T-helper 22 cell (primary cell): ENCODE measurements at places on chromosomes 2 and 18.

- DNase-seq: no peak
These were observed 77.1 kb downstream of the HS1BP3 start for GRCh38 chr2:20573620-20574422.

DNA sequence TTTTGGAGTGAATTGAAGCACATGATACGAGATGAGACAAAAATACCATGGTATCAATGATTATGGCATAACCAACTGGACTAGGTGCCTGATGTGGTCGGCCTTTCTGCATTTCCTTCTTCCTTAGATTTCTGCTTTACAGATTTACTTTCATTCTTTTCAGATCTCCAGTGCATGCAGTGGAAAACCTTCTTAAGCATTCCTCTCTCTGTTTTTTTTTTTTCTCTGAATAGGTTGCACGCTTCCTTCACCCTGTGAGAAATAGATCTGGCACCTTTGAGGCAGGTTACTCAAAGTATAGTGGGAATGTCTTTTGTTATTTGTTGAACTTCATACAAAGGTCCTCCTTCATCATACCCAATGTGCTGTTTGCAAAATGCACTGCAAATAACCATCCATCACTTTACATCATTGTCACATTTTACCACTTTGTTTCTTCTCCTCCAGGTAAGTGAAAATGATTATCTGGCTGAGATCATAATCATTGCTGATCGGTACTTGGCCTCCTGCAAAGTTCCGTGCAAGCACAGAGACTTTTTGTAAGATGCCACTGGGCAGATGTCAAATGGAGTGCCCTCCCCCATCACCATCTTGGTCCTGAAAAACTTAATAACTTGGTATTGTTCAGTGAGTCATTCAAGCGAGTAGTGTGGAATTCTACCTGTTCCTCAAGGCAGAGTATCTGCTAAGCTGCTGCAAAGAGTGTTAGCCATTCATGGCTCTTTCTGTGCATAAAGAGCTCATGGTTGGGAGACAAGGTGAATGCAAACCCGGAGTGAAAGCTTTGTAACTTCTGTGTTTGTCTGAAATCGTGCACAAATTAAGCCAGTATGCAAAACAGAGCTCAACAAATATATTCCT lies 30.0 kb upstream of the KLHL14 start:
- no peak for DNase-seq

- no peak for DNase-seq
These were observed 86.6 kb downstream of the DTNB start for GRCh38 chr2:25586726-25587144.

- DNase-seq: no peak
These were observed 73.0 kb upstream of the ITGA6 start for GRCh38 chr2:172354347-172354746.

GRCh38 chr18:34911661-34912384 lies 129.4 kb upstream of the MAPRE2 start:
- no peak for DNase-seq

DNA sequence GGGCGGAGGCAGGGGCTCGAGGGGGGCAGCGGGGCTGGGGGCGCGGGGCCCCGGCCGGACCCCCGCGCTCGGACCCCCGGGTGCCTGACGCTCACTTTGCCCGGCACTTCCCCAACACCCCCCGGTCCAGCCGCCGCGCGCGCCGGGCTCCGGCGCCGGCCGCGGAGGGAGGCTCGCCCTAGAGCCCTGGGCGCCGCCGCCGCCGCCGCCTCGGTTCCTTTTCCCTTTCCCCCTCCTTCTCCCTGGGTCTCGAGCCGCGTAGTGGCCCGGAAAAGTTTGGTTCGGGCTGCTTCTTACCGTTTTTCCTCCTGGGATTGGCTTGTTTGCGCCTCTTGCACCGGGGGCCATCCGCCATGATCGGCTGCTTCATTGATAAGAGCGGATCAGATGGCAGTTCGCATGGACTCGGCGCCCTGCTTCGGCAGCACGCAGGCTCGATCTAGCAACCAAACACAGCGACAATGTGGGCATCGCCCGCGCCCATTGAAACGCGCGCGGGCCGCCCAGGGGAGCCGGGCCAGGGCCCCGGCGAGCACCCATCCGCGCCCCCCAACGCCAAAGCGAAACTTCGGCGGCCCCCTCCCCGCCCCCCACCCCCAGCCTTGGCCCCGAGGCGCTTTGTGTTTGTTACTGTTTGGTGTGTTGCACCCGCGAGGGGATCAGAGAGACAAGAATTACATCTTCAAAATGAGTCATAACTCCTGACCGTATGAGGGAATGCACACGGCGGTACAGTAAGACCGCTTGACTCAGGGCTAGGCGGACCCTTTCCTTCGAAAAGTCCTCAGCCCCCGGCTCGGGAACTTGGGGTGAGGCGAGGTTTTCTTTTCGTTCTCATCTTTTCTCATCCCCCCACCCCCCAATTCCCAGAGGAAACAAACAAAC lies 2.7 kb downstream of the ZEB2 start:
- DNase-seq: no peak

GRCh38 chr2:71611247-71611646 lies 157.9 kb downstream of the DYSF start:
- no peak for DNase-seq

GRCh38 chr18:72878561-72878960 lies 10.8 kb upstream of the NETO1 start:
- no peak for DNase-seq

DNA sequence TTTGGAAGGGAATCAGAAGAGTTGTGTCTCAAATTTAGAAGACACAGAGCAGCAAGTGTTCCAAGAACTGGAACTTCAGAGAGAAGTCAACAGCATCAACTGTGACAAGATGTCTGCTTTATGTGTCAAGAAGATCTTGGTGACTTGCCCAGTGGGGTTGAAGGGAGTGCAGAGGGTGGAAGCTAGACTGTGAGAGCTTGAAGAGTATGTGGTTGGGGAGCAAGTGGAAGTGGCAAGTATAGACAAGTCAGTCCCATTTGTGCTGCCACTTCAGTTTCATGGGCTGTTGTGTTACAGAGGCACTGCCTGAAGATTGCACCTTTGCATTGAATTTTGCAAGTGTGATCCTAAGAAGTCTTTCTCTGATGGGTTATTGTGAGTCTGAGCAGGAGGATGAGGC lies 68.7 kb upstream of the MC2R start:
- no peak for DNase-seq

- DNase-seq: no peak
These were observed 66.1 kb downstream of the NPAS2 start for GRCh38 chr2:100886085-100886484.

DNA sequence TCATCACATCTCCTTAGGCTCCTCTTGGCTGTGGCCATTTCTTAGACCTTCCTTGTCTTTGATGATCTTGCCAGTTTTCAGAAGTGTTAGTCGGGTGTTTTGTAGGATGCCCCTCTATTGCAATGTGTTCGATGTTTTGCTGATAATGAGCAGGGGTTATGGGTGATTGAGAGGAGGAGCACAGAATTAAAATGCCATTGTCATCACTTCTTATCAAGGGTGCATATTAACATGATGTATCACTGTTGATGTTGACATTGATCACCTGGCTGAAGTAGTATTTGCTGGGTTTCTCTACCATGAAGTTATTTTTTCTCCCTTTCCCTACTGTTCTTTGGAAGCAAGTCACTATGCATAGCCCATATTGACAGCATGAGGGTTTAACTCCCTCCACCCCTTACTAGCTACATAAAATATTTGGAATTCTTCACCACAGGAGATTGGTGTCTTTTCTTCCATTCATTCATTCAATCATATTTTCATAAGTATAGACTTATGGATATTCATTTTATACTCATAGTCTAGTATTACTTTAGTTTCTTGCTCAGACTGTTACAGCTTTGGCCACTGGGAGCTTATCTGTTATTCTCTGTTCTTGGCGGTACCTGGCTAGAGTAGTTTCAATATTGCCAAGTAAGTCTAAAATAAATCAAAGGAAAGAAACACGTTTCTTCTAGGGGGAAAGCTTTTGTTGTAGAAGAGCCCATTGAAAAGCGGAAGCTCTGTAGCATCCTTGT lies 54.5 kb upstream of the TMEM87B start:
- no peak for DNase-seq

- DNase-seq: no peak
These were observed 405 bp downstream of the CASP10 start for GRCh38 chr2:201183365-201183727.

GRCh38 chr2:15679386-15679924 lies 87.8 kb downstream of the DDX1 start:
- no peak for DNase-seq

GRCh38 chr2:153557211-153557610 lies 78.6 kb upstream of the RPRM start:
- DNase-seq: no peak

GRCh38 chr2:174166261-174166660 lies 82.1 kb downstream of the OLA1 start:
- no peak for DNase-seq

DNA sequence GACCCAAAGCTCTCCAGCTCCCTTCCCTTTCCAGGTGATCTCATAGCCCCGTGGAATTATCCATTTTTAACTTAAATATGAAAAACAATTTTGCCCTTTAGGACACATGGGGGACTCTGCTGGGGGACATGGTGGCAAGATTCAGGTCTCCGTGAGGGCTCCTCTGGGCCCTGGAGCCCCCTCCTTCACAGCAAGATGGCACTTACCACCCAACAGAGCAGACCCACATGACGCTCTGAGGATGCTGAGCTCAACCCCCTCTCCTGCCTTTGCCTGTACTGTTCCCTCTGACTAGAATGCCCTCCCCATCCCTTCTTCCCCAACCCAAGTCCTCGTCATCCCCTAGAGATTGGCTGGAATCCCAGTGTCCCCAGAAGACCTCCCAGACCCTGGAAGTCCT lies 17.2 kb downstream of the TEX51 start:
- DNase-seq: no peak

GRCh38 chr2:171960570-171960969 lies 38.3 kb downstream of the HAT1 start:
- no peak for DNase-seq

DNA sequence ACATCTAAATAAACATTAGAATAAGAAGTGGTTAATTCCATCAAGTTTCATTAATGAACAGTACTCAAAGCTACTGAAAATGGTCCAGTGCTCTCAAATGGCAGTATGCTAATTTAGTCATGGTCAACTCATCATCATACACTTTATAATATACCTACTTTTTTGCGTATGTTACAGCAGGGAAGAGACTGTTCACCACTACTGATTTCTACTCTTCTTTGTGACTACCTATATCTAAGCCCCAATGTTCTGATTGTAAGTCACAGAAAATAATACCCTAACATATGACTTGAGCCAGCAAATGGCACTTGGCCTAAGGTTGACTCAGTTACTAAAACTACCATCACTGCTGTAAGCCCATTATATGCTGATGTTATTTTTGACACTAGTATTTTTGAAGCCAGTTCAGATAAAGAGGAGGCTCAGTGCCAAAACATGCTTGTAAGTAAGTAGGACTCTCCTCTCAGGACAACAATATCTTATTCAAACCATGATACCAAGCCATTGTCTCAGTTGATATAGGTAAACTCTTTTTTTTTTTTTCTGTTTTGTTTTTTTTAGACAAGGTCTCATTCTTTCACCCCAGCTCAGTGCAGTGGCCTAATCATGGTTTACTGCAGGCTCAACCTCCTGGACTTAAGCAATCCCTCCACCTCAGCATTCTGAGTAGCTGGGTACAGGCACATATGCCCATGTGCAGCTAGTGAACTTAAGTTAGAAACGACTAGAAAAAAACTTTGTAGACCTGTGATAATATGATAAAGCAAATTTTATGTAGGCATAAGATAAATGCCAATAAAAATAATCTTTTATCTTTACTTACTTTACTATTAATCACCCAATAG lies 266.9 kb downstream of the ZNF385B start:
- DNase-seq: no peak

DNA sequence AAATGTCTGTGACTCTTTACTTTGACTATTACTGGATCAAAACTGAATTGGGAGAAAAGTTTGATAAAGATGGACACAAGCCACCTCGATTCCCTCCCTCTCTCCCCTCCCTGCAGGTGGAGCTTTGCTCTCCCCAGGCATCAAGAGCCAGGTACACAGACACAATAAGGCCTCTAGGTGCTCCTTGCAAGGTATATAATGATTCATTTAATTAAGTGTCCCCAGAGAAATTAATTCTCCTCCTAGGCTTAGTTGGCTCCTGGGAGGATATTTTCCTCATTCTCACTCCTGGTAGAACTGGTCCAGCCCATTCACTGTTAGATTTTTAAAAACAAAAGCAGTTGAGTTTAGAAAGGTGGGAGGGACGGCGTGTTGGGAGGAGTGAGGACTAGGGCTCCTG lies 352.4 kb upstream of the SMIM21 start:
- no peak for DNase-seq

DNA sequence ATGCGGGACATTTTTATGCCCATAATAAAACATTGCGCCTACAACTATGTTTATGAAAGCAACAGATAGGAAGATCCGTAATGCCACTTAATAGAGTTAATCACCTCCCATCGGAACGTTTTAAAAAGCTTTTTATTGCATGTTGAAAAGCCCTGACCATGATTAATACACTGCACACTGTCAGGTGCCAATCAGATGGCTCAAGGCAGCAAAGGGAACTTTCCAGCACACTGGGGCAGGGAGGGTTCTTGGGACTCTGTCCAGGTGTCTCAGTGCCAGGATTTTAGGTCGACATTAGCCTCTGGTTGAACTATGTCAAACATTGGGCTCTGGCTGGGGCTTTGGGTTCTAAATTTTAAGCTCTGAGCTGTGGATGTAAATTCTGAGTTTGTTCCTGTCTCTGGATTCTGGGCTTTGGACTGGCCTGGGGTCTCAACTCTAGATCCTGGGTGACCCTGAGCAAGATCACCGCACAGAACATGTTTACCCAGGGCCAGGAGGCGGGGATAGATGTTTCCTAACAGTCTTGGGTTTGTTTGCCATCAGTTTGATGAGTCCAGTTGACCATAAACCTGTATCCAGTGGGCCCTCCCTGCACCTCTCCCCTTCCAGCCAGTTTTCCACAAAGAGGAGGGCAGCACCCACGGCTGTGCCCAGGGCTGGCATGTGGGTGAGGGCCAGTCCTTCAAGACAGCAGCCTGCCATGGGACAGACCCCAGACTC lies 262.7 kb downstream of the ATAD2B start:
- no peak for DNase-seq

- no peak for DNase-seq
These were observed 2.1 kb downstream of the STK39 start for GRCh38 chr2:168245074-168245825.

- no peak for DNase-seq
These were observed 186.2 kb upstream of the GCFC2 start for GRCh38 chr2:75896779-75897366.
